ENCODE measurements at places on chromosomes 3 and 15.

GRCh38 chr15:32729700-32730395, 12.0 kb downstream of the GREM1 start:
- peak; percentile 16 for DNase-seq

DNA sequence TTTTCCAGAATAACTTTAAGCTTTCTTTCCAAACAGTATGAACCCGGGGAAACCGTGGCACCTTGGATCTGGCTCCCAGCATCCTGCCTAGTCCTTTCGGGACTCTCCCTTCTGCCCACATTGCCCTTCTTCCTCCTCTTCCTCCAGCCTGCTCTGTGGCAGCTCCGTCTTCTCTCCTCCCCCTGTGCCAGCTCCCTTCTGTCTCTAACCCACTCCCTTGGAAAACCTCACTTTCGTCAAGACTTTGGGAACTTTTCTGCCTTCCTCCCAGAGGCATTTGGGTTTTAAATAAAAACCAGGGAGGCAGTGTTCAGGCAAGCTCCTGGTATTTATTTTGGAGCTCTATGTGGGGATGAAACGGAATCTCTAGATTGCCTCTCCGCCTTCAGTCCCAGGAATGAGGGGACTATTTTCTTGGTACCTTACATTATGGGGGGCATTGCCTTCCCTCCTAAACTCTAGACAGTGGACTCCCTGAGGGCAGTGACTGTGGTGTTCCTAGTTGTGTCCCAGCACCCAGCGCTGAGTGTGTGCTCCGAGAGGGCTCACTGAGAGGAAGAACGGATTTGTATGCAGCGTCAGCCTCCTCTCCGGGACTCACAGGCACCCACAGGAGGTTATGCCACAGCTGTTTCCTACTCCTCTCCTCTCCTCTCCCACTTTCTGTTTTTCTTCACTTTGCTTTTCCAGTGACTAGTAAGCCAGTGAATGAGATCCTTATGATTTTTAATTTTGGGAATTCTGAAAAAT, 105.4 kb upstream of the MRPS22 start:
- DNase-seq, result no peak

DNA sequence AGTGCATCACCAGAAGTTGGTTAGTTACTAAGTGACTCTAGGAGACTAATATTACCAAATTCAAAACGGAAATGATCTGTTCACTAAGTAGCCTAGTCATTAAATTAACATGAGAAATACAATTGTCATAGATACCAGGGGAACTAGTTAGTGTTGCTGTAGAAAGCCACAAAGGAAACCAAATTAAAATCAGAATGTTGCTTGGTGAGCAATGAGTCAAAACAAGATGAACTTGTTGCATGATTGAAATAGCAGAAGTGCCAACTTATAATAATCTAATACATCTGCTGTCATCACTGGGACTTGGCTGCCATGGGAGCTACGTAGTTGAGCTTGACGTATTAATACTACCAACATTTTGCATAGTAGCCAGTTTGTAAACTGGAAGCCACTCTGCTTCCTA, 458.1 kb downstream of the DIPK2A start:
- peak; percentile 18 for DNase-seq

- no peak for DNase-seq
Observed at GRCh38 chr15:78461171-78461888, 23.3 kb downstream of the IREB2 start.

DNA sequence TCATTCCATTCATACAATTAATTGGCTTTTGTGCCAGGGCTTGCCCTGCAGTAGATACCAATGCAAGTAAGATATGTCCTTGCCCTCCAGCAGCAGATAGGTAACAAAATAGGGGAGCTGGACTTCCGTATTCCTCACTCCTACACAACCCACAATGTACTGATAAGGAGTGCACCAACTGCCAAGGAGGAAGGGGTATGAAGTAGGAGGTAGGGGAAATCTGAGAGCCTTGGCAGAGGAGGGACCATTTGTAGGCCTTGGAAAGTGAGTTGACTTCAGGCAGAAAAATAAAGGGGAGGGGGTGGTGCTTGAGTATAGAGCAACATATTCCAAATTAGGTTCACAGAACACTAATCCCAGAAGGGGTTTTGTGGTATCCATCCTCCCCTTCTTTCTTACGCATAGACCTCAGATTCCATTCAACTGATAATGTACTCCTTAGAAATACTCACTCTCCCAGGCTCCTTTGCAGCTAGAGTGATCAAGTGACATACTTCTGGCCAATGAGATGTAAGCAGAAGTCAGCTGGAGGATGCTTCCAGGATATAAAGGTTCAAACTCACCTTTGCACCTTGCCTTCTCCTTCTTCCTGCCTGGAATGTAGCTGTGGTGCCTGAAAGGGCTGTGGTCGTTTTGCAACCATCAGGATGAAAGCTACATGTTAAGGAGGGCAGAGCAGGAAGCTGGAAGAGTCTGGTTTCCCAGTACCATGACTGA, 127.1 kb upstream of the SMAD3 start:
- no peak for DNase-seq

- DNase-seq, result peak; percentile 77
Observed at GRCh38 chr3:129226374-129226773, 23.0 kb upstream of the COPG1 start.

DNA sequence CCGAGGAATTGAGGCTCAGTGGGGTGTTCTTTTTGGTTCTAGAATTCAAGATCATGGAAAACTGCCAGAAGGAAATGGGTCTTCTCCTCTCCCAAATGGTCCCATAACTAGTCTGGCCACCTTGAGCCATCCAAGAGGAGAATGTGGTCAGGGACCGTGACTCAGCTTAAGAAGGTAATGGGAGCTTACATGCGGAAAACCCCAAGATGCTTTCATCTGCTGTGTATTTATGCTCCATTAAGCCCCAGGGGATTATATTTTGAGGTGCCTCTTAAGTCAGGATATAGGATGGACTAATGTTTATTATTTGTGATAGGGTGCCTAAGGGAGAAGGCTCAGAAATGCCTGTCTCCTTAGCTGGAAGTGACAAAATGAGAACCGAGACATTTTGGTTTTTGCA, 39.2 kb upstream of the DLG1 start:
- no peak for DNase-seq

- DNase-seq, result no peak
Observed at GRCh38 chr3:129673897-129674797, 67.7 kb upstream of the PLXND1 start.

- no peak for DNase-seq
Observed at GRCh38 chr15:87758794-87759418, 497.6 kb downstream of the NTRK3 start.

- no peak for DNase-seq
Observed at GRCh38 chr3:155441506-155441905, 148.0 kb upstream of the STRIT1 start.

- DNase-seq, result no peak
Observed at GRCh38 chr3:153596401-153596800, 434.4 kb downstream of the RAP2B start.

DNA sequence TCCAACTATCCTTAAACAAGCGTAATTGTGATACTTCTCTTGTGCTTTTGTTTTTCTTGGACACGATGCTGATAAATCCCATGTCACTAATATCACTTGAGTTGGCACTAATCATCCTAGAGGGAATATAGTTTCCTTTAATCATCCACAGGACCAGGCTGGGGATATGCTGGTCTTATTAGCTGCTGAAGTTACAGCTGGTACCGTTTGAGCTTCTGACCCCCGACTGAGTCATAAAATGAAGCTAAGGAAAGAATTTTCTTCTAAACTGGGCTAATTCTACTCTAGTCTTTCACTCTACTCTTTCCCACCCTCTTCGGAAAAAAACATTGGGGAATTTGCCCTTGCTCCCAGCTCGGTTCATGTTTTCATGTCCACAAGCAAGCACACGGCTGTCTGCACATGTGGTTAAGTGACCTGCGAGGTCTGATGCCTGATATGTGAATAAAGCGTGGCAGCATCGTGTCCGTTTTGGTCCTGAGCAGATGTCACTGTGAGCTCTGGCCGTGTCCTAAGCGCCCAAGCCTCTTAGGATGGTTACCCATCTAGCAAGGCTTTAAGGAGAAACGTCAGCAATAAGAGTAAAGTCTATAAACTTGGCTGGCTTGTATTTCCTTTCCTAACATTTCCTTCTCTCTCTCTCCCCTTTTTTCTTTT, 223.7 kb downstream of the ITPR1 start:
- DNase-seq, result peak; percentile 86

- DNase-seq, result no peak
Observed at GRCh38 chr3:175029828-175030227, 170.7 kb downstream of the NAALADL2 start.

- DNase-seq, result no peak
Observed at GRCh38 chr3:143718463-143718862, 129.8 kb downstream of the SLC9A9 start.

DNA sequence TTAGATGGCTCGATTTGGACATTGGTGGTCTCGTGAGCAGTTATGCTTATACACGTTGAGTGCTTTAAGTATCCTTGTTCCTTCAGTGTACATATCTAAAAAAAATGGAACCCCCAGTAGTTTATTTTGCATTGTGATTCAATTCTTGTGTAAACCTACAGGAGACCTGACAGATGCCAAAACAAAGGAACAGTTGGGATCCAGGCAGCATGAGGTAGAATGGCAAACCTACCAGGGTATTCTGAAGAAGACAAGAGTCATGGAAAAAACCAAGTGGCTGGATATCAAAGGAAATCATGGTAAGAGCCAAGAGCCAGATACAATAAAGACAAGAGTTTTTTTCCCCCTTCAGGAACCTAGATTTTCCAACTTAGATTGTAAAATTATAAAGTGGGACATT, 2.0 kb downstream of the TMEM62 start:
- DNase-seq, result no peak

DNA sequence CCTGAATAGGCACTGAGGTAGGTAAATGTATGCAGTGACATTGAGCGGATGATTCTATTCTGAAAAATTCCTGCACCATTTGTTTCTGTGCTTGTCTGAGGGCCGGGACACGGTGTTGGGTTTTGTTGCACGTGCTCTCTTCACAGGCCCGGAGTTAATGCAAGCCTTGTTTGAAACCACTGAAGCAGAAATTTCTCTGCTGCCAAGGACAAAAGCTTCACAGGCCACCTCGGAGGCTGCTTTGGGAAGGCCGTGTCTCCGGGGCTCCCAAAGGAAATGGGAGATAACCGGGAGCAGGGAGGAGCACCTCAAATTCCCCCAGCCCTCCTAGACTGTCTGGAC, 179.4 kb downstream of the OPA1 start:
- no peak for DNase-seq

Data from fibroblast of upper back skin (primary cell).